Mesothelial cell of epicardium (in vitro differentiated cells): ENCODE measurements at places on chromosomes 16 and 17. TPM values are rescaled to one million over a fixed set of nuclear protein-coding genes. Genes with fewer than 3 reads are reported as not detected.

DNA sequence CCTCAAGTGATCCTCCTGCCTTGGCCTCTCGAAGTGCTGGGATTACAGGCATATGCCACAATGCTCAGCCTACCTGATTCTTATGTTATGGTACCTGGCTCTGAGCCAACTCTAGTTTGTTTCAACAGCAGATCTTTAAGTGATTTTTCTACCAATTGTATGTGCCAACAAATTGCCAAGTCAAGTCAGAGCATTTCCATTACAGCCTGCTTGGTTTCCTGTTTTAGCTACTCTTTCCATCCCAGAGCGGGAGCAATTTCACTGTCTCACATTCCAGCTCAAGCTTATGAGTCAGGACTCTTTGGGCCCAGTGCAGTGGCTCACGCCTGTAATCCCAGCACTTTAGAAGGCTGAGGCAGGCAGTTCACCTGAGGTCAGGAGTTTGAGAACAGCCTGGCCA lies 30.8 kb upstream of the RBBP6 start:
- no peak overlapping the region for H3K4me3 ChIP-seq
- no peaks in the 10 kb centered on the region for H3K4me1 ChIP-seq
- DNase-seq, result no peak
- H3K36me3 ChIP-seq, result no peaks in the 10 kb centered on the region
- peaks cover 23% of the 10 kb centered on the region for H3K27me3 ChIP-seq

GRCh38 chr17:2995377-2995776 lies 68.0 kb downstream of the OR1D5 start:
- H3K27ac ChIP-seq, result peak overlapping the region; percentile 79
- H3K27me3 ChIP-seq, result no peaks in the 10 kb centered on the region
- DNase-seq, result no peak
- no peaks in the 10 kb centered on the region for H3K36me3 ChIP-seq
- peaks cover 8% of the 10 kb centered on the region for H3K4me1 ChIP-seq

The GPR139 gene
- not detected in 3 replicates for total RNA-seq

The PRM1 gene
- not detected in 3 replicates for total RNA-seq

DNA sequence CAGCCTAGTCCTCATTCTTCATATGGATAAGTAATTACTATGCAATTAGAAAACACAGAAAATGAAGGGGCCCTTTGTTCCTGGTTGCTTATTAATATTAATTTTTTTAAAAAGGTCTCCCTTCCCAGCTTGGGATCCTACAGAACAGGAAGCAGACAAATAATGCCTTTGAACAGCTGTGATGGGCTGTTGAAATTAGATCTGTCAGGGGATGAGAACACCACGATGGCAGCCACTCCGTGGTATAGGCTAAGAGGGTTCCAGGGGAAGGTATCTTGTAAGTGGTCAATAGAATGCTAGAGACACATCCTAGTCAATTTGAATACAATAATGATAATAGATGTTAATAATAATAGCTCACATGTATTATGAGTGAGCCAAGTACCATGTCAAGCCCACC lies 83.1 kb downstream of the CCDC182 start:
- DNase-seq, result no peak
- H3K36me3 ChIP-seq, result peaks cover 7% of the 10 kb centered on the region
- no peak overlapping the region for H3K4me3 ChIP-seq

The ALDH3A1 gene
- 0.55 to 1.1 TPM (median 0.69 TPM) in 3 replicates for total RNA-seq

The CD300LB gene
- not detected in 3 replicates for total RNA-seq
